ENCODE measurements at places on chromosomes 2 and 18. TPM values are rescaled to one million over a fixed set of nuclear protein-coding genes. Genes with fewer than 3 reads are reported as not detected.

GRCh38 chr2:235533198-235533597 lies 39.4 kb downstream of the AGAP1 start:
- H3K36me3 ChIP-seq = no peaks in the 10 kb centered on the region
- H3K27me3 ChIP-seq = no peaks in the 10 kb centered on the region
- no peak overlapping the region for H3K27ac ChIP-seq
- H3K4me3 ChIP-seq = no peak overlapping the region
- no peaks in the 10 kb centered on the region for H3K4me1 ChIP-seq
- no peak for DNase-seq

DNA sequence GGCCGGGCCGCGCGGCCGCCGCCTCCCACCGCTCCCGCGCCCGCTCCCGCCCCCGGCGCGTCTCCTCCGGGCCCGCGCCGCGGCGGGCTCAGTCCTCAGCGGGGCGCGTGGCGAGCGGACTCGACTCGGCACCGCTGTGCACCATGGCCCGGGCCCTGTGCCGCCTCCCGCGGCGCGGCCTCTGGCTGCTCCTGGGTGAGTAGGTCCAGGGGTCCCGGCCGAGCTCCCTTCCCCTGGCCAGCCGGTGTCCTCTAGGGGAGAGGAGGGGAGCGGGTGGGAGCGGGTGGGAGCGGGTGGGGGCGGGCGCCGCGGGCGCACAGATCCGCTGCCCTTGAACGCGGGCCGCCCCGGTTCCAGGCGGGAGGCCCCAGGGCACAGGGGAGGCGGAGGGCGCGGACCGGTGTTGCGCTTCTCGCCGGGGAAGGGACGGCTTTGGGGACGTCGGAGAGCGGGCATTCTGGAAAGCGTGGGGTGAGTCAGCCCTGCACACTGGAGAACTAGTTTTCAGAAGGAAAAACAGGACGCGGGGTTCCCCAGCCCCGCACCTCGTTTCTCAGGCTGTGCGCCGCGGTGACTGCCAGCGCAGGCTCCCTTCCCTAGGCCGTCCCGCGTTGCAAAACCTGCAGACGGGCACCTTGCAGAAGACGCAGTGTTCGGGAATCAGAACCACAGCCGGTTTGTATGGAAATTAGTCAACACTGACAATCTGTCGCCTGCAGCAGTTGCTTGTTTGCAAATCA lies at the start of gene RAMP1:
Gene RAMP1 (plus strand): TSS at position 91 of the 740 bp plus-strand sequence. CDS start 53 bp downstream, at position 144.
- peak within 1 kb of the TSS; percentile 47 for H3K4me3 ChIP-seq
- no peak within 1 kb of the TSS for H3K27ac ChIP-seq
- DNase-seq = no peak
- no peaks in the 10 kb centered on the region for H3K36me3 ChIP-seq
- H3K27me3 ChIP-seq = peaks cover 4% of the 10 kb centered on the region

- H3K27me3 ChIP-seq = no peaks in the 10 kb centered on the region
- H3K4me3 ChIP-seq = no peak overlapping the region
- peak overlapping the region; percentile 64 for H3K27ac ChIP-seq
- H3K4me1 ChIP-seq = peaks cover 23% of the 10 kb centered on the region
Measured at GRCh38 chr2:237213315-237214022, 127.8 kb downstream of the COPS8 start.

Gene DSC3
- 5.2 TPM for total RNA-seq

Gene GCKR
- not detected for total RNA-seq

Gene SNORC
- total RNA-seq = 3.1 TPM

DNA sequence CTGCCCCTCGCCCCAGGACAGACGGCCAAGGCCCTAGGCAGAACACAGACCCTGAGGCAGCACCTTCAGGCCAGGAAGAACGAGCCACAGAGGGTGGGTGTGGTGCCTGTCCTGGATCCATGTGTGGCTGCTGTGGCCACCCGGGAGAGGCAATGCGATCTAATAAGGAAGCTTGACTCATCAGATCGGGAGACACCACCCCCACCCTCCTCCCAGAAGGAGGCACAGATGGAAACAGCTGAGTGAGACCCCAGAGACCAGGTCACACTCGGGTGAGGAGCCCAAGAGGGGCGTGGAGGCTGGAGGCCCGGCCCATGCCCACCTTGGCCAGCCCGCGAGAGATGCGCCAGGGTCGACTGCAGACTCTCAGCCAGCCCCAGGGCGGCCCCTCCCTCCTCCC lies 20.3 kb downstream of the KCNG2 start:
- H3K36me3 ChIP-seq = no peaks in the 10 kb centered on the region
- no peaks in the 10 kb centered on the region for H3K4me1 ChIP-seq
- H3K27ac ChIP-seq = no peak overlapping the region
- H3K27me3 ChIP-seq = peaks cover 3% of the 10 kb centered on the region

DNA sequence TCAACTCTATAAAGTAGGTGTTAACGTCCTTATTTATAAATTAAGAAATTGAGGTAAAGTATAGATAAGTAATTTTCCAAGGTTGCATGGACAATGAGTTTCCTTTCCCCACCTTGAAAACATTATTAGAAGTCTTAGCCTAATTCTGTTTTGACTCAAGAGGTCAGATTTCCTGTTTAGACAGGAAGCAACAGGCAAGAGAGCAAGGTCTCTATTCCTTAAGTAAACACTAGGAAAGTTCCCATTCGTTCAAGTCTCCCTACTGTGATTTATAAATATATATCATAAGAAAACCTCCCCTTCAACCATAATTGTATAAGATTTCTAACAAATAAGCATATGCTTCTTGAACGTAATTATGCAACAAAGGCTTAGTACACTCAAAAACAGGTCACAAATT lies 40.3 kb downstream of the CLASP1 start:
- DNase-seq = no peak
- no peak overlapping the region for H3K27ac ChIP-seq
- H3K4me1 ChIP-seq = no peaks in the 10 kb centered on the region
- no peak overlapping the region for H3K4me3 ChIP-seq
- H3K36me3 ChIP-seq = peaks cover 6% of the 10 kb centered on the region

DNA sequence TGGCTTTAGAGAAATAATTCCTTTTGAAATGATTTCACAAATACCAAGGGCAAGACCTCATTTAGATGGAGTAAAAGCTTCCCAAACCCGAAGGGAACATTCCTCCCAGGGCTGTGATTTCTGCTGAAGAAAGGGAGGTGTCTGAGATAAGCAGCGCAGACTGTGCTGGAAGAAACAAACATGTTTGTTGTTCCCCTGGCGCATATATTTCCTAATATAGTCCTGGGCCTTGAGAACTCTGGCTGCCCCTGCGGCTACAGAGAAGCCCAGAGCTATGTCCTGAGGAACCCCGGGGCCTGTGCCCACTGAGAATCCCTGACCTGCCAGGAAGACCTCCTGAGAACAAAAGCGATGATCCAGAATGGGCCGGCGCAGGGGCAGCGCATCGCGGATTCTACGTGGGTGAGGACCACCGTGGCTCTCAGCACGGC lies 372.6 kb upstream of the NT5C1B start:
- H3K36me3 ChIP-seq = no peaks in the 10 kb centered on the region
- DNase-seq = no peak
- no peak overlapping the region for H3K27ac ChIP-seq
- no peaks in the 10 kb centered on the region for H3K27me3 ChIP-seq

Gene STARD6
- not detected for total RNA-seq

DNA sequence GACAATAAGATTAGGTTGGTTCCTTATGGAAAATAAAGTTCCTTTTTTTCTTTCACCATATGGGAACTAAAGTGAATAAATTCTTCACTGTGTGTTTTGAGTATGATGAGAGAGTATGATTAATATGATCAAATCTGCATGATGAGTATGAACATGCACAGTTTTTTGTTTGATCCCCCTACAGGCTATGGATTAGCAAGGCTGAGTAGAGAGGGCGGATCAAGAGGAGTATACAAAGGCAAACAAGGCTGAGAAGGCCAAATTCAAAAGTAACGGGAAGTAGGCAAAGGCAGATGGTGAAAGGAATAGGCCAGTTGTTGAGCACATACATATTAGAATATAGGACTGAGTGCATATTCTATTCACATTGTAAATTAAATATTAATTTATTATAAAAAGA lies 508.2 kb downstream of the LRRTM4 start:
- H3K4me3 ChIP-seq = no peak overlapping the region
- no peak overlapping the region for H3K27ac ChIP-seq
- DNase-seq = no peak
- no peaks in the 10 kb centered on the region for H3K36me3 ChIP-seq
- peaks cover 2% of the 10 kb centered on the region for H3K4me1 ChIP-seq
- no peaks in the 10 kb centered on the region for H3K27me3 ChIP-seq

DNA sequence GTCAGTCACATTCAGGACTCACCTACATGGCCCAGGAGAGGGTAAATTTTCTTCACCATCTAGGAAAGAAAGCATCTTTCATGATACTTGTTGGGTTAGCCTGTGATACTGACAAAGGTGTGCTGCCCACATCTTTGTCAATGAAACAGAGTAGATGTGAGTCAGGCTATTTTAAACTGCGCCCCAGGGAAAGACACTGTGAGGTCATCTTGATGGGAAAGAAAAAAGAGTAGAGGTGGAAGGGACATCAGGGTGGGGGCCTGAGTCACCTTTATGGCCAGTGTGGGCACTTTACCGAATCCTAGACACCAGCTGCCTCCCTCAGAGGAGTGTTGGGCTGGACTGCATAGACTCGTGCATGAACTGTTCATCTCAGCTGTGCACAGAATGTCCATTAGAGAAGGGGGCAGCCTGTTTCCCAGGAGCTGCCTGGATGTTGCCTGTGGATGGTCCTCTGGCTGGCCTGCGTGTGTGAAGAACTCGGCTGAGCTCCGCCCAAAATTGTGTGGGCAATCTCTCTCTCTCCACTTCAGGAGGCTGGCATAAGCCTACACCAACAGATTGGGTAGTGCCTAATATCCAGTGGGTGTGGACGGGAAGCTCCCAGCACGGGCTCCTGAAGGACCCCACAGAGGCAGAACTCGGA lies 278.7 kb upstream of the PXDN start:
- DNase-seq = no peak
- H3K27ac ChIP-seq = no peak overlapping the region
- H3K27me3 ChIP-seq = no peaks in the 10 kb centered on the region

DNA sequence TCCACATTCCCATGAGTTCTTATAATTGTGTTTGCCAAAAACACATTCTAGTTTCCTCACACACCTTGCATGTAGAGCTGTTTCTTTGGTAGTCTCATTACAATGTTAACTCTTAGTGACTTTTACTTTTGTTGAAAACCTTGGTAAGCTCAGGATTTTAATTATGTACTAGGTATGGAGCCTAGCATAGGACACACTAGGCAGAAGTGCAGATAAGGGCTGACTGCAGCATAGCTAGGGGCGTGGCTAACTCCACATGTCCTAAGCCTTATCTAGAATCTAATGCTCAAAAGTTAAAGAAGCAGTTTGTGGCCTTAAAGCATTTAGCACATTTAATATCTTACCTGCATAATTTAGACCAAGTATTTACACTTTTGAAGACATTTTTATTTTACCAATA lies 153.7 kb upstream of the FBXO11 start:
- peaks cover 5% of the 10 kb centered on the region for H3K27me3 ChIP-seq
- no peaks in the 10 kb centered on the region for H3K4me1 ChIP-seq
- no peak overlapping the region for H3K4me3 ChIP-seq
- no peak overlapping the region for H3K27ac ChIP-seq
- DNase-seq = no peak

- no peak overlapping the region for H3K27ac ChIP-seq
- peaks cover 36% of the 10 kb centered on the region for H3K4me1 ChIP-seq
- H3K36me3 ChIP-seq = no peaks in the 10 kb centered on the region
- no peak overlapping the region for H3K4me3 ChIP-seq
- no peaks in the 10 kb centered on the region for H3K27me3 ChIP-seq
Measured at GRCh38 chr18:77052983-77053309, 79.6 kb downstream of the MBP start.

Gene BOLL
- not detected for total RNA-seq

GRCh38 chr2:70984228-70984575 lies 5.8 kb downstream of the ANKRD53 start:
- H3K36me3 ChIP-seq = peaks cover 7% of the 10 kb centered on the region
- no peaks in the 10 kb centered on the region for H3K27me3 ChIP-seq
- DNase-seq = no peak
- H3K4me3 ChIP-seq = no peak overlapping the region
- H3K27ac ChIP-seq = no peak overlapping the region
- no peaks in the 10 kb centered on the region for H3K4me1 ChIP-seq

Gene LINC00305
- not detected for total RNA-seq

Gene ALK
- 0.16 TPM for total RNA-seq

Gene ARHGAP25
- total RNA-seq = 0.30 TPM

GRCh38 chr18:60191926-60192325 lies 180.6 kb downstream of the MC4R start:
- H3K36me3 ChIP-seq = no peaks in the 10 kb centered on the region
- H3K4me3 ChIP-seq = no peak overlapping the region
- no peaks in the 10 kb centered on the region for H3K4me1 ChIP-seq
- H3K27ac ChIP-seq = no peak overlapping the region

- no peaks in the 10 kb centered on the region for H3K36me3 ChIP-seq
- no peaks in the 10 kb centered on the region for H3K27me3 ChIP-seq
- no peak overlapping the region for H3K27ac ChIP-seq
- no peak overlapping the region for H3K4me3 ChIP-seq
Measured at GRCh38 chr18:45106331-45106774, 425.7 kb downstream of the SETBP1 start.

- H3K4me3 ChIP-seq = peak overlapping the region; percentile 57
- H3K27me3 ChIP-seq = peaks cover 44% of the 10 kb centered on the region
- no peak for DNase-seq
- no peak overlapping the region for H3K27ac ChIP-seq
Measured at GRCh38 chr2:229713371-229714079, 830 bp downstream of the DNER start.

DNA sequence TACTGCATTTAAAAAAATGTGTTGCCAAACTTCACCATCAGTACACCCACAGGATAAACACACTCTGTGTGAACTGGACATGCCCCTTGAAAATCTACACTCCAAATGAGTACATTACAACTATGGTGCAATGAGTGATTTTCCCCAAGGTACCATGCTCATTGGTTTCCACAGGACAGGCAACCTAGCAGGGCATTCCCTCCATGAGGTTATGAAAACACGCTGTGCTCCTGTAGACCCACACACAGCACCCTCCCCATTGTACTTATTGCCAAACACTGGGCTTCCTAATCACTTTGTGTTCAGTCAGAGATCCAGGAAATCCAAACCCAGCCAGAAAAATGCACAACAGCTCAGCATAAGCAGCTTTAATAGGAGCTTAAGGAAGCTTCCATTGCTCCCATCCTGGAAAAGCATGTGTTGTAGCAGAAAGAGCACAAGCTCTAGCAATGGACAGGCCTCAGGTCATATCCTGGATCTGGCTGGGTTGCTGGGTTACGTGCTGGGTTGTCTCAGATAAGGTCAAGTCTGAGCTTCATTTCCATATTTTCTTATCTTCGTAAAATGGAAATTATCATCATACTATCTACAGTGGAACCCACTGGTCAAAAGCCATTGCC lies 20.8 kb upstream of the ATIC start:
- H3K36me3 ChIP-seq = no peaks in the 10 kb centered on the region
- no peak overlapping the region for H3K4me3 ChIP-seq
- no peaks in the 10 kb centered on the region for H3K27me3 ChIP-seq
- no peaks in the 10 kb centered on the region for H3K4me1 ChIP-seq

GRCh38 chr2:240232264-240232915 lies 91.9 kb upstream of the OTOS start:
- no peaks in the 10 kb centered on the region for H3K27me3 ChIP-seq
- H3K36me3 ChIP-seq = no peaks in the 10 kb centered on the region
- no peak overlapping the region for H3K27ac ChIP-seq
- no peak for DNase-seq
- H3K4me3 ChIP-seq = no peak overlapping the region
- peaks cover 2% of the 10 kb centered on the region for H3K4me1 ChIP-seq

Gene ANKRD62
- not detected for total RNA-seq

- no peak overlapping the region for H3K4me3 ChIP-seq
- no peaks in the 10 kb centered on the region for H3K4me1 ChIP-seq
- H3K27ac ChIP-seq = no peak overlapping the region
- no peak for DNase-seq
- no peaks in the 10 kb centered on the region for H3K27me3 ChIP-seq
Measured at GRCh38 chr2:54038835-54039234, 68.0 kb upstream of the PSME4 start.

- H3K27me3 ChIP-seq = no peaks in the 10 kb centered on the region
- peak overlapping the region; percentile 91 for H3K27ac ChIP-seq
- H3K4me3 ChIP-seq = no peak overlapping the region
- H3K4me1 ChIP-seq = peaks cover 44% of the 10 kb centered on the region
- H3K36me3 ChIP-seq = no peaks in the 10 kb centered on the region
Measured at GRCh38 chr18:55501982-55502710, 85.8 kb downstream of the TCF4 start.

Measured in astrocyte (in vitro differentiated cells and primary cell).